Central memory CD4-positive, alpha-beta T cell (primary cell): ENCODE measurements at places on chromosomes 16 and 17.
A peak's percentile ranks its signal among the peaks of the same experiment; 100 is the strongest.

GRCh38 chr16:28027055-28027454 lies 36.5 kb downstream of the GSG1L start:
- DNase-seq: no peak

DNA sequence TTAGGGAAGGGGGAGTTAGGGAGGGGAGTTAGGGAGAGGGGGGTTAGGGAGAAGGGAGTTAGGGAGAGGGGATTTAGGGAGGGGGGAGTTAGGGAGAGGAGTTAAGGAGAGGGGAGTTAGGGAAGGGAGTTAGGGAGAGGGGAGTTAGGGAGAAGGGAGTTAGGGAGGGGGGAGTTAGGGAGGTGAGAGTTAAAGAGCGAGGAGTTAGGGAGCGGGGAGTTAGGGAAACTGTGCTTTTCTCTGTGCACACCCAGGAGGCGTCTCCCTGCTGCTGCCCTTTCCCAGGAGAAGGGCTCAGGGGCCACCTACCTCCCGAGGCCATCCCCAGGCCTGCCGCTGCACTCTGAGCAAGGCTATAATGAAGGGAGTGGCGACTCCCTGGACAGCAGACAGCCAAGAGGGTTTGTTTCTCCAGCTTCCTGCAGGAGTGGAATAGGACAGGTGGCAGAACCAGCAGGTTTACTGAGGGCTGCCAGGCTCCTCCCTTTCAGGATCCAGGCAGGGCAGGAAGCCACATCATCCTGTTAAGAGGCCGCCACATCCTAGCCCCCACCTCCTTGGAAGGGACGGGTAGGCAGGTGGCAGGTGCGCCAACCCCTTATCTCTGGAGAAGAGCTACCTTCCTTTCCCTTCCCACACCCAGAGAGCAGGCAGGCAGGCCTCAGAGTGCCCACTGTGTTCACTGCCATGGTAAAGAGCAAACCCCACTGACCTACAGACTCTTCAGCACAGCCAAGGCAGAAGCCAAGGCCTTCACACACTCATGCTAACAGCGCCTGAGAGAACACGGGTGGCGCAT lies 4.3 kb downstream of the CANT1 start:
- DNase-seq: no peak

DNA sequence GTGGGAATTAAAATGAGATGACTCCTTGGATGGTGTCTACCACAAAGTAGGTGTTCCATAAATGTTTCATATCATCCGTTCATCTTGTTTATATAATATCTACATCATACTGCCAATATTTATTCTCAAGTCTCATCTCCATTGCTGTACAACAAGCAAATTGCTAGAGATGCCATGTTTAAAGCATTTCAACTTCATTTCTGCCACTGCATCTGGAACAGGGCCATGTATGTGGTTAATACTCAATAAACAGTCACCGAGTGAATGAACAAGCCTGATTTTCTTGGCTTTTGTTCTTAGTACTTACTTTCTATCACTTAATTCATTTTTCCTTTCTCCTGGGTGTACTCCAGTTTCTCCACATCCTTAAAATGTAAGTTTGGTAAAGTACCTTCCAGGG lies 107.6 kb downstream of the KCNJ2 start:
- no peak for DNase-seq

DNA sequence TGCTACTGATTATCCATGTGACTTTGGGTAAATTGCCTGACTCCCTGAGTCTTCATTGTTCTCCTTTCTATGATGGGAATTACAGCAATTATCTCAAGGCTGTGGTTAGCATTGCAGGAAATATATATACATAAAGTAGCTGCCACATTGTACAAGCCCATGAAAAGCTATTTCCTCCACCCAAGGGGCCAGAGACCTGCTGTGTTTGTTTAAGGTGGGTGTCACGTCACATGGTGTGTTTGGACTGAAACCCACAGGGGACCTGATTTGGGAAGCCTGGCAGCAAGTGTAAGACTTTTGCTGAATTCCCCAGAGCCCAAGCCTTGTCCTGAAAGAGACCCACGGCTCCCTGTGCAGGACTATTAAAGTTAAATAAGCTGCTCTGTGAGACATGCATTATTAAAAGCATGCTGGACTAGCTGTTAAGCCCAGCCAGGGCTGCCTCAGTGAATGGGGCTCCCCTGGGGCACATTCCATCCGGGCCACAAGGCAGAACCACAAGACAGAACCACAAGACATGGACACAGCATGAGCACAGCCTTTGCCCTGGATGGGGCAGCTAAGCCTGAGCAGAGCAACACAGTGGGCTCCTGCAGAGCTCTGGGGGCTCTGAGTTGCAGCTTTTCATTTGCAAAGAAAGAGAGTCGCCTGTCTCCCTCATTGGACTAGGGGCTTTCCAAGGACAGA lies 148.9 kb downstream of the SPACA3 start:
- DNase-seq: no peak

DNA sequence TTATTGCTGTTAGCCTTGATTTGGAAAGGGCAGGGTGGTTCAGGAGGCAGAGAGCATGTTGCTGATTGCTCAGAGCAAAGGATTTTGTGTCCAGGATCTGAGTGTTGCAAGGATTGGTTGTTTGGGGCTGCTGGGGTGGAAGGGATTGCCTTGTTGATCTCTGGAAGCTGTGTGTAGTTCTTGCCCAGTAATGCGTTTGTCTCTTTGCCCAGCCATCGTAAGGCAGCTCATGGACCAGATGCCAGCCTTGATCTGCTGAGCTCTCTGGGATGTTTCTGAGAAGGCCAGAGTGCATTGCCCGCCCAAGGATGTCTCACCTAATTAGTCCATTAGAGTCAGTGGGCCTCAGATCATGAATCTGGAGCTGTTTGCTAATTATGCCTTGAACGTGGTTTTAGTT lies 33.6 kb downstream of the NKD1 start:
- DNase-seq: no peak

DNA sequence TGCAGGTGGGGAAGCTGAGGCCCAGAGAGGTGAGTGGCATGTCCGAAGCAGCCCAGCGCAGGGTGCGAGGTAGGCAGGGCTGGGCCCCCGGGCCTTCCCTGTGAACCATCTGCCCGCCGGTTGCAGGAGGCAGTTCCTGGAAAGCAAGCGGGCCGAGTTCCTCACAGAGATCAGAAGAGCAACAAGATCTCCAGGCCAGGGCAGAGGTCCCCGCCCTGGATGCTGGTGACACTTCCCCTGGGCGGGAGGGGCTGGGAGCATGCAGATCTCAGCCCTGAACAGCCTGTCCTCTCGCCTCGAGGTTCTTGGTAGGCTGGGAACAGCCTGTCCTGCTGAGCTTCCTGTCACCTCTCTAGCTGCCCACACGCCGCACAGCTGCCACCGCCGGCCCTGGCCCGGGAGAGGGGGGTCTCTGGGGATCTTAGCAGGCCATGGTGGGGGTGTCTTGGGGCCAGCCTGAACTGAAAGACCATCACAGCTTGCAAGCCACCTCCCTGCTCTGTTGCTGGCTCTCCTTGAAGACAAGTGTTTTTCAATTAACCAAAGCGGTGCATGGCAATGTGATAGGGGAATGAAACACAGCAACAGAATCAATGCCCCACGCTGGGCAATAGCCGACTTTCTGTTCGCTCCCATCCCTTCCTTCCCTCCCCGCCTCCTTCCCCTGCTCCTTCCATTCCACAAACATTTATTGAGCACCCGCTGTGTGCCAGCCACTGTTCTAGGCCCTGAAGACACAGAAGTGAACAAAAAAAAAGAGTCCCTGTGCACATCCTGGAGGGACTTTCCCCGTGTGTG lies 31.7 kb downstream of the SOCS1 start:
- DNase-seq: peak; percentile 56

DNA sequence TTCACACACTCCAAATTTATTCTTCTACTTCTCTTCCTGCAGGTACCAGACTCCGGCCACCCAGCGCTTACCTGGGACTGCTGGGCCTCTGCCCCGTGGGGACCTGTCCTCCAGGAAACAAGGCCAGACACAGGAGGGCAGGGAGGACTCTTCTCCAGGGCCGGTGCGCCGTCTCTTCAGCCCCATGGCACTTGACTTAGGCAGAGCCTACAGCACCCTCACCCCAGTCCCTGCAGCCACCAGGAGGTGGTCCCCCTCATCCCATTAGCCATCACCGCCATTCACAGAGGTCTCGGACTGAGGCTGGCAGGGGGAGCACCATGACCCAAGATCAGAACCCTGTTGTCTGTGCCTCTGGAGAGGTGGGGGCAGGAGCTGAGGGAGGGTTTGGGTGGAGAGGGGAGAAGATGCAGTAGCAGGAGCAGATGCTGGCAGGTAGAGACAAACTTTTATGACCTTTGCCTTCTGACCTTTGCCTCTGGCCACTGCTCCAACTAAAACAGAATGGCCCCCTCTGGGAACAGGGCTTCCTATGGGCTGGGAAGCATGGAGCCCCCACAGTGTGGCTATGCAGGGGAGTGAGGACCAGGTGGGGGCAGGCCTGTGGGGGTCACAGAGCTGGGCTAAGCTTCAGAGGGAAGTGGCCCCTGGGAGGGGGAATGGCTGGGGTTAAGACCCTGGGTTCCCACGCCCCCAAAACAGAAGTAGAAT lies 1.7 kb upstream of the GCGR start:
- DNase-seq: no peak

GRCh38 chr17:27324771-27325339 lies 30.9 kb downstream of the WSB1 start:
- no peak for DNase-seq
